NCI-H1092 treated with DMSO at 0.1 percent for 48 hours (cell line): ENCODE measurements at places on chromosomes 1 and 21.

- no peak for DNase-seq
Observed at GRCh38 chr21:39009587-39010225, 173.5 kb downstream of the PSMG1 start.

DNA sequence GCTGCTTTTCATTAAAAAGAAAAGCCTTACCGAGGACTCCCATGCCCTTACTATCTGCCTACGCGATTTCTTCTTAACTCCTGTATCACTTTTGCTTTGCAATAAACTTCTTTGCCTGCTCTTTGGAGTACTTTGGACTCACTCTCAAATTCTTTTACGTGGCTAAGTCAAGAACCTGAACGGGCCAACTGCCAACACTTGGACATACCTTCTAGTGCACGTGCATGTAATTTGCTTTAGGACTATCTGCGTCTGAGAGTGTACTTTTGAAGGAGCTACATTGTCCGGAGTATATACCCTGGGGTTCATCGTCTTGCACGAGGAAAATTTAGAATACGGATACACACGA is 3.6 kb upstream of the OTUD3 start:
- no peak for DNase-seq

DNA sequence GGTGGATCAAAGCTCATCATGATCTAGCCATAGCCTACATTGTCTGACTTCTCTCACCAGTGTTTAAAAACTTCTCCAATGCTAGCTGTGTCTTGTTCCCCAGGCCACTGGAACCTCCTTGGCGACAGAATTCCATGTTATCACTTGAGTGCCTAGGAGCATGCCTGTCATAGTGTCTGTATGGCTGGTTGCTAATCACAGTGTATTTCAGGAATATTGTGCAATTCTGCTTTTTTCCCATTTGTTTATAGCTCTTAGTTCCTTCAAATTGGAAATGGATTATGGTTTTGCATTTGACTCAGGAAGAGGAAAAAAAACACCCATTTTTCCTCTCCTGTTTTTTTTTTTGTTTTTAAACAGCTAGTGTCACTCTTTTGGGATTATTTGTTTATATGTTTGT is 25.5 kb downstream of the ROR1 start:
- no peak for DNase-seq

DNA sequence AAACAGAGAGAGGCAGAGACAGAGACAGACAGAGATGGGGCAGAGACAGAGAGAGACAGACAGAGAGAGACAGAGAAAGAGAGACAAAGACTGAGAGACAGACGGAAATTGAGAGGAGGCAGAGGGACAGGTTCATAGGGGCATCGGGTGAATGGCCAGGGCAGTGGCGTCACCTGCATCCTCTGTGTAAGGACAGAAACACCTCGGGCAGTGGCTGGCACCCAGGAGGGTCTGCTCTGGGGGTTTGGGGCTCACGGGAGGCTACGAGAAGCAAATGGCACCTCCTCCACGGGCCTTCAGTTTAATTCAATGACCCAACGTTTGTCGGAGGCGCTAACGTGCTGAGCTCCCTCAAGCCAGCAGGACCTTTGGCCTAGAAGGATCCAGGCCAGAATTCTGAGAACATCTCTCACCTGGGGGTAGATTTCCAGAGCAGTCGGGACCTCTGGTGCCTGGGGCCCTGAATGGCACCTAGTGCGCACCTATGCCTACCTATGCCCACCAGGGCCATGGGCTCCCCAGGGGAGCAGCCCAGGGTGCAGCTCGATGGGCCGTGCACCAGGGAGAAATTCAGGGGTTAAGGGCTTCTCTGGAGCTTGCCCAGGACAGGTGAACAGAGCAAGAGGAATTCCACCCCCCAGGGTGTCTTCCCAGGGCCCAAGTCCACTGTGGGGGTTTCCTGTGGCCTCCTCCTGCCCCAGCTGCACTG is 20.6 kb upstream of the PTTG1IP start:
- DNase-seq = no peak

GRCh38 chr21:35853321-35854239 is 206.7 kb downstream of the SETD4 start:
- no peak for DNase-seq

DNA sequence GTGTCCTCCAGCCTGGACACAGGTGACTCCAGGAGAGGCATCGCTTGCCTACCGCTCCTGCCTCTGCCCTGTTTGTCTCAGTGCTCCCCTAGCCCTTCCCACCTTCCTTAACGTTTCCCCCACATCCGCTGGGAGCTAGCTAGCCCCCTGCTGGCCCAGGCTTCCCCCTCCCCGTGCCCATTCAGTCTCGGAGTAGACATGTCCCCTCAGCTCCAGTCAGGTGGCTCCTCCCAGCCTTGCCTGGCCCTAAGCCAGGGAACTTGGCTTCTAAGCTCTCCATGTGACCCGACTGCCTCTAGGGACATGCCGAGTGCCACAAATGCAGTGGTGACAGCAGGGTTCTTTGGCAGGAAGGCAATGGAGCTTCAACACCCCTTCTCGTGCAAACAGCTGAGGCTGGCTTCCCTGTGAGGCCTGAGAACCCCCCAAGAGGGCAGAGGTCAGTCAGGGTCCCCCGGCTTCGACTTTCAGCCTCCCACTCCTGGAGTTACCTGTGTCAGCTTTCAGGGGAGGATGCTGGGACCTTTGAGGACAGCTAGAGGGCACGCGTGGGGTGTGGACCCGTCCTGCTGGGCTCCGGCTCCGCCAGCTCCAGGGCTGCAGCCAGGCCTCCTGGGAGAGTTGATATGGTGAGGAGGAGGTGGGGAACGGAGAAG is 16.2 kb downstream of the DRAXIN start:
- peak; percentile 80 for DNase-seq

DNA sequence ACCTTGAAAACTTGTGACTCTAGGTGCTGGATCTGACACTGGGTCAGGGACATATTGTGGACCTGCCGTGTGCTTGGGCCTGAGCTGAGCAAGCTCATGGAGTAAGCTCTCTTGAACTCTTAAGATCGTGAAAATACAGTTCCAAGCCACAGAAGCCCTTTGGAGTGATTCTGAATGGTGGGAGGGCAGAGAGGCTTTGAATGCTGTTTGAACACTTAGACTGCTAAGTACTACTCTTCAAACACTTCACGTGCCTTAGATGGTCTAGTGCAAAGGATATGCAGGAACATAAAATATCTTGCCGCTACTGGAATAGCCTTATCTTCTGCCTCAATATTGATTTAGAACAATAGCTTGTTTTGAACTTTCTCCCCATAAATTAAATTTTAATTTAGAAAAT is 21.6 kb downstream of the ROR1 start:
- peak; percentile 3 for DNase-seq

GRCh38 chr1:183515002-183515689 is 42.8 kb downstream of the SMG7 start:
- no peak for DNase-seq

DNA sequence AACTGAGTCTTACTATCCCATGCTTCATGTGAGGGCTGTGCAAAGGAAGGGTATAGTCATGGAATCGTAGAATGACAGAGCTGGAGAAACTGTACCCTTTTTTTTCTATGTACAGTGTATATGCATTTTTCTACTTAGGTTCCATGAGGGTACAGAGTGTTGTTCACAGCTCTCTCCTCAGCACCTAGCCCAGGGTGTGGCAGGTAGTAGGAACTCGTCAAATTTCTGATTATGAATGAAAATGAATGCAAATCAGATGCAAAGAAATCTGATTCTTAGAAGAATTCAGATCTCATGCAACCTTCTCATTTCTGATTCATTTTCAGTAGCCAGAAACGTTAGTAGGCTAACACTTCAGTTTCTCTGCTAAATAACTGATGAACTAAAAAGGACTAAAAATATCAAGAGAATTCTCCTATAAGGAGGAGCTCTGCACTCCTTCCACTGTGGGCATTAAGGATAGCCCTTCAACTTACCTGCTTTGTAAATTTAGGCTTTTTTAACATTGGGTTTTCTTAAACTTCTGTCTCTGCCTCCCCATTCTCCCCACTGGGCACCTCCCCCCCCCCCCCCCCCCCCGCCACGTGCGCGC is 18.0 kb upstream of the HHAT start:
- no peak for DNase-seq

DNA sequence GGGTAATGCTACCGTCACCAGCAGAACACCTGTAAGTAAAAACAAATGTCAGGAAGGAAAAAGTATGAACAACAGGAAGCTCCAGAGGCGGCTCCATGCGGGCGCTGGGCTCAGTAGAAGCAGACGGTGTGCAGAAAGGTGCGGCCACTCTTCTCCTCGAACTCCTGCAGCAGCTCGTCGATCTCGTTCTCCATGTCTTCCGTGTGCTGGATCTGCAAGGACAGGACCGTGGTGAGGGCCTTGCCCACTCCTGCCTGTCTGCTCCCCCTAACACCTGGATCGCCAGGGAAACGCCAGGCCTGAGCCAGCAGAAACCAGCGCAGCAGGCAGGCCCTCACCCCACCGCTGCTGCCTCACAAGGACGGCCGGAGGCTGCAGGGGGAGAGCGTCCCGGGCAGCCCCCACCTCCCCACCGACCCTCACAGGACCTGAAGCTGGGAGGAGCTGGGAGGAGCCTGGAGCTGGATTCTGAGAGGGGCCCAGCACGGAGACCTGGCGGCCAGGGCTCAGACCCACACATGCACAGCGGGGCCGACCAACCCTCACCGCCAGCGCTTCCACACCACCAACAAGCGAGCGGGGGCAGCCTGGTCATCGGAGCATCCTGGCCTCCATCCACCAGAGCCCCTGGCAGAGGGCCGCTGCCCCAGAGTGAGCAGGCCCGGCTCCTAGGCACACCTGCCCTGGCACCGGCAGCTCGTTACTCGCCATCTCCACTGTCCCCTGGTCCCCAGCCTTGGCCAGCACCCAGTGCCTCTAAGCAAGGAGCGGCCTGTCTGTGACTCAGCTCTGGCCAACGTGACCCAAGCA is 1.7 kb upstream of the TMEM240 start:
- no peak for DNase-seq

GRCh38 chr1:159854693-159855192 is 7.7 kb downstream of the VSIG8 start:
- peak; percentile 61 for DNase-seq

DNA sequence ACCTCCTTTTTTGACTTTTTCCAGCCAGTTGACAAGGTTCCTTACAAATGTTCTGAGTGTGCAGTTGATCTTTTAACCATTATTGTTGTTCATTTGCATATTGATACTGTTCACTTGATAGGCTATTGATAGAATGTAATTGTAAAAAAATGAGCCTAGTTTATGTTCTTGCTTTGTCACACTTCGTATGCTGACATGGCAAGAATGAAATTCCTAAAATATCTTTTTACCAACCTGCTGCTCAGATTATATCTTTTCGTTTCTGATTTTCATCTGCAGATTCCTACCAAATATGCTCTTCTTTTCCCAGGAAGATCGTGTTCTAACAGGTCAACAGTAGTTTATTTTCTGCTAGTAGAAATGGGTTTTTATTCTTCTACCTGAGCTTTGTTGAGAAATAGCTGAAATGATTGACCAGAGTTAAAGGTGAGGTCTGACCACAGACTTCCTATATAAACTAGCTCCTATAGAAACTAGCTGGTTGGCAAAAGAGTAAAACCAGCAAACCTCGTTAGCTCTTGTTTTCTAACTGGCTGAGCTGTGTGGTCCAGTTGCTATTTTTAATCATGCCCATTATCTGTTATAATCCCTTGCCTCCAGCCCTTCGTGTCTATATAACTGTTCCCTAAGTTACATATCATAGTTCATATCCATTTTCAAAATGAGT is 174.8 kb downstream of the HS2ST1 start:
- DNase-seq = no peak

DNA sequence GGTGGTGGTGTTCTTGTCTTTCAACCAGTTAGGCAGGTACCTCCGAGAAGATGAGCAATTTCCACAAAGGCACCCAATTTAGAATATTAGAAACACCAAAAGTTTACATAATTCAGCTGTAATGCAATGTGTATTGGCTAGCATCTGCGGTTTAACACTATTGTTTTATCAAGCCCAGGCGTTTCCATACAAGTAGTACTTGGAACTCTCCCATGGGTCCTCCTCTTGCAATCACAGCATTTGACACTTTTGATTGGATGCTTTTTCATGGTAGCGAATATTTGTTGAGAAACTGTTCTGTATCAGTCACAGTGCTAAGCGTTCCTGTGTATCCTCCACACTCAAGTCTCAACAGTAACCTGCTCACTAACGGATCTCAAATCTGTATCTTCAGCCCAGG is 20.1 kb upstream of the MAP1LC3C start:
- no peak for DNase-seq

GRCh38 chr1:91760512-91760911 is 125.4 kb downstream of the TGFBR3 start:
- DNase-seq = no peak

- DNase-seq = no peak
Observed at GRCh38 chr1:59125154-59125553, 171.7 kb upstream of the FGGY start.

DNA sequence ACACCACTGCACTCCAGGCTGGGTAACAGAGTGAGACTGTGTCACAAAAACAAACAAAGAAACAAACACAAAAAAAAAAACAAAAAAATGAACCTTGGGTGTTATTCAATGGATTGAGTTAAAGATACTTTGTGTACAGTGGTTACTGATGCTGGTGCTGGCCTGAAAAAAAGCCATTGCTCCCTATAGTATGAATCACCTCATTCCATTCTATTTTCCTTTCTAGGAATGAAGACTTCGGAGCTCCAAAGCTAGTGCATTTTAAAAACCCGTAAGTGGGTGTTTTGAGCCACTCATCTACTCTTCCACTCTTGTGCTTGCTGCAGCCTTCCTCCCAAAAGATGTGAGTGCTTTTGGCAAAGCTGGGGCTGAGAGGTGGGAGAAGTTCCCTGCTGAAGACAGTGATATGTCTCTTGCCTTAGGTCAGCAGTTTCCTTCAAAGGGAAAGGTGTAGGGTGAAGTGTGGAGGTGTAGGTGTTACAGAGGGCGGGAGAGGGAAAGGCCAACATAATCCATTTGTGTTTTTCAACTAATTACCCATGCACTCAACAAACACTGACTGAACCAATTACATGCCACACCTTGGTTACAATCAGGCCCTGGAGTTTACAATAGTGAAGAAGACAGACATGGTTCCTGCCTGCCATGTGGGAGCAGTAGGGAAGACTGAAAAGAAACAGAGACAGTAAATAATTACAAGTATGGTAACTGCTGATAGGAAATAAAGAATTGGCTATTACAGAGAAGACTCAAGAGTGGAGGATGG is 55.0 kb upstream of the SERBP1 start:
- no peak for DNase-seq

- no peak for DNase-seq
Observed at GRCh38 chr1:12245116-12245515, 15.3 kb downstream of the VPS13D start.

DNA sequence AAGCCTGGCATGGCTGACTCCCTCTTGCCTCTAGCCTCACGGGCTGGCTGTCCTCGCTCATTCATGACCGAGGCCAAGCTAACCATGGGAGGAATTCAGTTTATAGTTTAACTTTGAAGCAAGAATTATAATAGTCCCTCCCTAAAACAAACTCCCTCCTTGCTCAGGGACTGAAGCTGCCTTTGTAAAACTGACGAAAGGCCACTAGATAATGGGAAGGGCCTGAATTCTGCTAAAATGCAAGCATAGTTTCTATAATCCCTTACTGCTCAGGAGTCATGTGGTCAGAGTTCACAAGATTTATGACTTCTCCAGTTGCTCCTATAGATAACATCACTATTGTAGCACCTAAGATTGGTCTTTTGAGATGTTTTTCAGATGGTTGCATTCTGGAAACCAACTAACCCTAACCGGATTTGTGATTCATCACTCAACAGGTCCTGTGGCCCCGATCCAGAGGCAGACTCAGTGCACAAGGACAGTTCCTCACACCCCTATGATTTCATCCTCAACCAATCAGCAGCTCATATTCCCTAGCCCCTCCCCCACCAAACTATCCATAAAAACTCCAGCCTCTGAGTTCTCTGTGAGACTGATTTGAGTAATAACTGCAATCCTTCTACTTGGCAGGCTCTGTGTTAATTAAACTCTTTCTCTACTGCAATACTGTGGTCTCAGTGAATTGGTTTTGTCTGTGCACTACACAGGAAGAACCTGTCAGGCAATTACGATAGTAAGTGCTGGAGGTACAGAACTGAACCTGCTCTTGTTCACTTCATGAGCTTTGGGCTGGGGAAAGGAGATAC is 26.4 kb downstream of the HHIPL2 start:
- DNase-seq = no peak
